Activated T-helper 1 cell treated with anti-CD3 and anti-CD28 coated beads, Interleukin-12 subunit alpha, Interleukin-12 subunit beta, Interleukin-2, Interleukin-4 antibody, amounts not matched to agents 30 ng/mL and 10 ng/mL and 1 ng/mL, durations not matched to agents 14 hours and 24 hours and 36 hours (primary cell): ENCODE measurements at places on chromosomes 11 and 22. TPM values are rescaled to one million over a fixed set of nuclear protein-coding genes. Genes with fewer than 3 reads are reported as not detected.

DNA sequence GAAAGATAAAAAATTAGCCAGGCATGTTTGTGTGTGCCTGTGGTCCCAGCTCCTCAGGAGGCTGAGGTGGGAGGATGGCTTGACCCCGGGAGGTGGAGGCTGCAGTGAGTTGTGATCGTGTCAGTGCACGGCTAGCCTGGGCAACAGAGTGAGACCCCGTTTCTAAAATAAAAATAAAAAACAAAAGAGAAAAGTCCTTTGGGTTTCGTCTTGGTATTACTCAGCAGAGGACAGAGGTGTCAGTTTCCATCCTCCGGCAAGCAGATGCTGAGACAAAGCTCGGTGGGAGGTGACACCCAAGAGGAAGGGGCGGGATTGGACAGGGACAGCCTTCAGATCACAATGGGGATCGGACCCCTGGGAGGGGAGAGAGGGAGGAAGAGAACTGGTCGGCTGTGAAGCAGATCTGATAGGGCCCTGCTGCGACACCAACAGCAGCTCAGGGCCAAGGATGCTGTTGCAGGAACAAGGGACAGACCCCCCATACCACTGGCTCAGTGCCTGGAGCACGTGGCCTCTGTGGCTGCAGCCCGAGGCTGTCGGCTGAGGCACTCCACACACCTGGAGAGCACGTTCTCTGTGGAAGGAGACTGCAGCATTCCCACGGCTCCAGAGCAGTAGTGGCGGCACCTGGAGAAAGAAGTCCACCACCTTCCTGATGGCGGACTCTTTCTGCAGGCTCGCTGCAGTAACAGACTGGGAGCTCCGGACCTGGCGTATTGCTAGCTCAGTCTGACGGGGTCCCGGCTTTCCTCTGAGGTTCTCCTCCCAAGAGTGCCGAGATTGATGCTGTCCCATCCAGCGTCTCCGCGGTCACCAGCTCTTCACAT, 5.2 kb upstream of the BID start:
- DNase-seq = no peak

- no peak for DNase-seq
These were observed 26.3 kb upstream of the SORL1 start for GRCh38 chr11:121425828-121426227.

EXPH5 gene
- total RNA-seq = 0.56 and 0.65 TPM in 2 replicates

GRCh38 chr11:17132654-17133053, 55.2 kb upstream of the RPS13 start:
- DNase-seq = no peak

DNA sequence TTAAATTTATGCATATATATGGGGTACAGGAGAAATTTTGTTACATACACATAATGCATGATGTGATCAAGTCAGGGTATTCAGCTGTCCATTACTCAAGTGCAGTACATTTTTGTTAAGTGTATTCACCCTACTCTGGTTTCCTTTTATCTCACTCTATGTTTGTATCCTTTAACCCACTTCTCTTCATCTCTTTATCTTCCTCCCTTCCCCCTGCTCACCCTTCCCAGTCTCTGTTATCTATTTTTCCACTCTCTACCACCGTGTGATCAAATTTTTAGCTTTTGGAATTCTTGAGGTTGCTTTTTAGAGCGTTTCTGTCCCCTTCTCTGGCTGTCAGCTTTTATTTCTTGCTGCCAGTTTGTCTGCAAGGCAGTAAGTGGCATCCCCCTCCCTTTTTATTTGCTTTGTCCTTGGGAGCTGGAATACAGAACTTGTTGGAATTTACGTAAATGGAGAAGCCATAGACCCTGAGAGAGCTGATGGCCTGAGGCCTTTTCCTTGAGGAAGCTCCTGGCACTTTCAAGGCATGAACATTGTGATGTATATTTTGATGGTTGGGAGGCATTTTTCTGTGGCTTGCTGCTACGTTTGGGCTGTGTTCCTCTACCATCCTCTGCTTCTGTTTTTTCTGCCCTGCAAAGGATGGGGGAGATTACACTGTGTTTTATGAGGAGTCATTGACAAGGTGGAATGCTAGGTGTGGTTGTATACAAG, 148.6 kb downstream of the LDLRAD3 start:
- DNase-seq = no peak

SEC14L6 gene
- not detected in 2 replicates for total RNA-seq

DDT gene
- 94.7 and 115 TPM in 2 replicates for total RNA-seq

P4HA3 gene
- total RNA-seq = not detected in 2 replicates
